Lung (tissue), 17 donors: ENCODE measurements at places on chromosomes 12 and 14.

GRCh38 chr14:73810478-73811163 is 41.0 kb upstream of the PTGR2 start:
- no peak for DNase-seq

- no peak for DNase-seq
Observed at GRCh38 chr12:24400533-24400932, 451.1 kb upstream of the SOX5 start.

DNA sequence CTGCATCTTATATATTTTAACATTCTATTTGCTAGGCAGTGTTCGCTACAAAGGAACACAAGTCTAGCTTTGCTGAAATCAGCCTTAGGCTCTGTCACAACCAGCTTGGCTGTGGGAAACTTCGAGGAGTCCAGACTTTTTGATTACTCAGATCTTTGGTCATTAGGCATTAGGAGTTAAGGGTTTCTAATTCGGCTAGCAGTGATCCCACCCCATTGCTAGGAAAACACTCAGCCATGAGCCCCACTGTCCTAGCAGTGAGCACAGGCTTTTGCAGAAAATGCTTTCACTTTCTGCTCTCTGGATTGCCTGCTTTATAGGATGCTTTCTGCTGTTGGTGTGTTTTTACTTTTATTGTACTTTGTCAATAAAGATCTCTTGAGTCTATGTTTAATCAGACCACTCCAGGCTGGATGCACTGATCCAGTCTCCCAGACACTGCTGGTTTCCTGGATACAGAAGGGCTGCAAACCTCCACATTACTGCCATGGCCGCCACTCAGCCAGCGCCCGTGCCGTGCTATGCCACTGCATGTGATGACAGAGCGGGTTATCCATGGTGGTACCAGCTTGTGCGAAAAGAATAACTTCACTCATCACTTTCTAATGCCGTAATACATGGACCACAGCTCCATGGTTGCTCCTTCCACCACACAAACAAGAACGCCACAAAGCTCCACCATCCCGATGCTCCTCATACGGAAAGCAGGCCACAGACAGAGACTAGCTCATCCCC is 41.0 kb upstream of the PYGL start:
- no peak for DNase-seq

DNA sequence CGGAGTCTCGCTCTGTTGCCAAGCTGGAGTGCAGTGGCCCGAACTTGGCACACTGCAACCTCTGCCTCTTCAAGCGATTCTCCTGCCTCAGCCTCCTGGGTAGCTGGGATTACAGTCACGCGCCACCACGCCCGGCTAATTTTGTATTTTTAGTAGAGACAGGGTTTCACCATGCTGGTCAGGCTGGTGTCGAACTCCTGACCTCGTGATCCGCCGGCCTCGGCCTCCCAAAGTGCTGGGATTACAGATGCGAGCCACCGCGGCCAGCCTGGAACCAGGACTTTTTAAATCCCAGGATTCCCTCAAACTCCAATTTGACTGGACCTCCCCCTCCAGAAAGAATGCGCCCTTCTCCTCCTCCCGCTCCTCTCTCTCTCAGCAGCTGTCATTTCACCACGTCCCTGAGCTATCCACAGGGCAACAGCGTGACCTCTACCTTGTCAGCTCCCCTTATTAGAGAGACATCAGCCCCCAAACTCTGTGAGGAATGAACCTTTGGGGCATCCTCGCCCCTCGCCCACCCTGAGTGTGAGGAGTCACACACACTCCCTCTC is 2.0 kb downstream of the ESYT1 start:
- no peak for DNase-seq

DNA sequence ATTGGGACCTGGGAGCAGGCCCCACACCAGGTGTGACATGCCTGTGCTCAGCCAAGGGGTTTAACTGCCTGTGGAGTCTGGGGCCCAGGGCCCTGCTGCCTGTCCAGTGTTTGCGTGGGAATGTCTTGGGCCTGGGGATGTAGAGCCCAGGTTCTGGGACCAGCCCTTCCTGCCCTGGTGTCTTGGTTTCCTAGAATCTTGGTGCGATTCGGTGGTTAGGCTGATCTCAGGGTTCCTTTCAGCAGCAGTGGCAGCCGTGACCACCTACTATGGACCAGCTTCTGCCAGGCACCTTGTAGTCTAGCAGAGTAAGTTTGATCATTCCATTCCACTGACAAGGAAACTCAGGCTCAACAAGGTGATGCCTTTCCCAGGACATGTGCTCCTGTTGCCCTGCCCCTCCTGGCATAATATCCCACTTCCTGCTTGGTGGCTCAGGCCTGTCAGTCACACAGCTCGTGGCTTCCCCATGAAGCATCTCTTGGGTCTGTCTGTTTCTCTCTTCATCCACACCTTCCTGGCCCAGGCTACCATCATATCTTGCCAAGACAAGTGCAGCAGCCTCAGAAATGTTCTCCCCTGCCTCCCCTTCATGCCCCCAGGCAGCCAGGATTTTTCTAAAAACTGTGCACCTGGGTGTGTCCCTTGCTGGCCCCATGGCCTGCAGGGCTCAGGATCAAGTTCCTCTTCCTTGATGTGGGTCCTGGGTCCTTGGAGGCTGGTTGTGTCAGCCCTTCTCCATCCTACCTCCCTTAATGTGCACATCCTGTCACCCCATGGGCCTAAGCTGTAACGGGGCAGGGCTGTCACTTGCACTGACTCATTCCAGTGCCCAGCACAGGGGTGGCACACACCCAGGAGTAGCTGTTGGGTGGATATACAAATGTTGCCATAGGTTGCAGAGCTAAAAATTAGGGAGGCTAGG is 101.6 kb downstream of the SLC25A47 start:
- no peak for DNase-seq

DNA sequence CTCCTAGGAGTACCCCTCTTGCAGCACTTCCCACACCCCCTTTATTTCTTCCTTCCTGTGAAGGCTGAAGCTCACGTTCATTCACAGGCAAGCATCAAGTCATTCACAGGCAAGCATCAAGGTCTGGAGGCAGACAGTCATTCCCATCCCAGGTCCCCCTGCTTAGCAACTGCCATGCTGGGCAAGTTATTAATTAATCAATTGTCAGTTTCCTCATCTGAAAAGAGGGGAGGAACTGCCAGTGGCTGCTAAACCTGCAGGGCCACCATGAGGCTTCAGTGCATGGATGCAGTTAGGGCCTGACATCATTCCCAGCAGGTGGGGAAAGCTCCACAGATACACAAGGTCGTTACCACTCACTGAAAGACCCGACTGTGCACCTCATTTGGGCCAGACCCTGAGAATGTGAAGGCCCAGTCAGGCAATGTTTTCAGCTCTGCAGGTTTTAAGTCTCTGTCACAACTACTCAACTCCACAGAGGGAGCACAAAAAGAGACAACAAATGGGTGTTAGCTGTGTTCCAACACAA is 85.0 kb upstream of the GPR68 start:
- no peak for DNase-seq

- no peak for DNase-seq
Observed at GRCh38 chr12:15116983-15117382, 104.2 kb downstream of the RERG start.

GRCh38 chr12:42213954-42214426 is 24.1 kb downstream of the YAF2 start:
- DNase-seq = peak; percentile 60

GRCh38 chr12:58888131-58888783 is 32.0 kb downstream of the LRIG3 start:
- peak; percentile 74 for DNase-seq

DNA sequence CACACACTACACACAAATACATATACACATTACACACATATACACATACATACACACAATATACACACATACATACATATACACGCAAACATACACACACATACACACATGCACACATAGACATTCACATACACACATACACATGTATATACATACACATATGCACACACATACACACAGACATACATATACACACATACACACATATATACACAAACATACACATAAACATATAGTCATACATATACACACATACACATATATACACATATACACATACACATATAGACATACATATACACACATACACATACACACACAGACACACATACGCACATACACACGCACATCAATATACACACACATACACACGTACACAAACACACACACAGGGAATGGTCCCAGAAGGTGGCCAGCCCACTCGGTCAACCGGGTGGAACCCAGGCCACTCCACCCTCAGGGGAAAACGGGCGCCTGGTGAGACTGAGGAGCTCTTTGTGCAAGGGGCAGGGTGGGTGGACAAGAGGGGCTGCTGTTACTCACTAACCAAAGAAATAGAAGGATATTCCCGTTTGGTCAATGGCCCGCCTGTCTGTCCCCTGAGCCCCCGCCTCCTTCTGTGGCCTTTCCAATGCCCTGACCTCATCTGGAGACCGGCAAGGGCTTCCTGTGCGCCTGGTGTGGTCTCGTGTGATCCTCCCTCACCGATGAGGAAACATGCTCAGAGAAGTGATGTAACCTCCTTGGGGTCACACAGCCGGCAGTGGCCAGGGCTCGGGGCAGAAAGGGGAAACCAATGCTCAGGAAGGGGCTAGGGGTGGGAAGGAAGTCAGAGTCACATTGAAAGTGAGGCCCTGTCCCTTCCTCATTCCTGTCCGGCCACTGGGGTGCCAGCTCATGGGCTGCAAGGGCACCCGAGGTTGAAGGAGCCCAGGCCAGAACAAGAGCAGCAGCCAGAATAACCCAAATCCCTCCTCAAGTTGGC is 5.3 kb downstream of the TRPV4 start:
- peak; percentile 21 for DNase-seq

GRCh38 chr14:96059519-96060135 is 20.5 kb downstream of the C14orf132 start:
- DNase-seq = no peak

DNA sequence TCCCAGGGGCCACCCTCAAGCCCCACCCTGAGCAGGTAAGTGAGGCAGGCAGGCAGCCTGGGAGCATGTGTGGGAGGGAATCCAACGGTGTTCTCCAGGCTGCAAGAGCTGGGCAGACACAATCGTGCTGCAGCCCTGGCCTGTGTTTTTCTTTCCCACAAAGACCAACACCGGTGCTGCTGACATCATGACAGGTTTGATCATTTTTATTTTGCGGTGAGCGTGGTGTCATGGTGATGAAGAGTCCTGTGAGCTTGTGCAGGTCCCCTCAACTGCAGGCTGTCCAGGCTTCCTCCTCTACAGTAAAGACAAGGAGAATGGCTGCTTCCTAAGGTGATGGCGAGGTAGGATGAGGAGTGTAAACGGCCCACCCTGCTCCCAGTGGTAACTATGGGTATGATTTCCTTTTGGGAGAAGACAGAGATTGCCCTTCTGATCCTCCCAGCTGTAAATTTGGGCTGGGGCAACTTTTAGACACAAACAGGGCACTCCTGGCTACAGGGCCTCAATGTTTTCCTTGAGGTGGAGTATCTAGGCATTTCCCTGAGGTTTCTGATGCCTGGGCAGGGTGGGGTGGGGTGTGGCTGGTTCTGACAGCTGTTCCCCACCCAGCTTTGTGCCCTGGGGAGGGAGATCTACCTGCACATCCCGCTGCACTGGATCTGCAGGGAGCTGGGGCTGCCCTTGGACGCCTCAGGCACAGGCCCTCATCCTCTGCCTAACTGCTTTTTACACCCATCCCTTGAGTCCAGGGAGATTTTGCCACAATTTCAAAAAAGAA is 109.1 kb downstream of the VCPKMT start:
- DNase-seq = no peak

DNA sequence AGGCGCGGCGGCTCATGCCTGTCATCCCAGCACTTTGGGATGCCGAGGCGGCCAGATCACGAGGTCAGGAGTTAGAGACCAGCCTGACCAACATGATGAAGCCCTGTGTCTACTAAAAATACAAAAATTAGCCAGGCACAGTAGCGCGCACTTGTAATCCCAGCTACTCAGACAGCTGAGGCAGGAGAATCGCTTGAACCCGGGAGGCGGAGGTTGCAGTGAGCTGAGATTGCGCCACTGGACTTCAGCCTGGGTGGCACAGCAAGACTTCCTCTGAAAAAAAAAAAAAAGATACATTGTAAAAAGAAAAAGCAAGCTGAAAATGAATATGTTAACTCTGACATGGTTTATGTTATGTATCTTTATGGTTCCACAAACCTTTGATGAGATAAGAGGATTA is 33.6 kb downstream of the RPGRIP1 start:
- no peak for DNase-seq

DNA sequence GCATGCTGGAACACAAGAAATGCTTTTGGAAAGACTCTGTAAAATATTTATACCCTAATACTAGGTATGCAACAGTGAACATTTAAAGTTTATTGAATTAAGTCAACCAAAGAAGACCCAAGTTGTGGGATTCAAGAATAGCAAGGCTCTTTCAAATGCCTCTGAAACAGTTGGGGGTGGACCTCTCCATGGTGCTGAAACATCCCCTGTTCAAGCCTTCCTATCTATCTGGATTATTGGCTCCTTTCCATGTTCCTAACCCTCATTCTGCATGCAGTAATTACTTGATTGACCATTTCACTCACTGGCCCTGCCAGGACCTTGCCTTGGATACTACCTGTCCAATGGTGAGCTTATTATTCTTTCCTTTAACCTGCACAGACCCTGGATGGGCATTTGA is 349.7 kb downstream of the NRXN3 start:
- DNase-seq = peak; percentile 45

DNA sequence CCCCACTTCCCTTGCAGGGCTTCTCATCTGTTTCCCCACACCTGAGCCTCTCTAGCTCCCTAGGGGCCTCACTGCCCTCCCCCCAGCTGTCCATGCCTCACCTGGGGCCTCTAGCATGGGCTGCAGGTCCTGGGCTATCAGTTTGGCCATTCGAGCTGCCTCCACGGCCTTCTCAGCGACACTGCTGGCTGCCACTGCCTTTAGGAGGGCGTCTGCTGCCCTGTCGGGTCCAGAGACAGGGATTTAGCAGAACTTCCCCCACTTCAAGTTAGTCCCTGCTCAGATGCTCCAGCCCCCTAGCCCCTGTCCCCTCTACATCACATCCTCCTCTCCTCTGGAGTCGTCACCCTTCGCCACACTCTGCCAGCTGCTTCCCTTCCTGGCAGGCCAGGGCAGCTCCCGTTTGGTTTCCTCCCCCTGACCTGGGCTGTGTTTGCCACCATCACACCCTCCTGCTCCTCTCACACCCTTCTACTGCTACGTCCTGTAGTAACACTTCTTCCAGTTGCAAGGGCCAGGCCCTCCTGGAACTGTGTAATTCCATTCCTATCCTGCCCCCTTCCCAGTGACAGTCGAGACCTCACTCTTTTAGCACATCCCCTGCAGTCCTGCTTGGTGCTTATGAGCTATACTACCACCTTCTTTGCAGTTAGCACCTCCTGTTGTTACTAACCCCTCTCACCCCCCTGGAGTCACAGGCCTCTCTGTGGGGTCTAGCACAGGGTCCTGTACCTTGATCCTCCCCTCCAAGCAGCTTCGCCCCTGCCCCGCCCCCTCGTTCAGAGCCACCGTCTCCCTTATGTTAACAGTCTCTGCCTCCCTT is 4.3 kb upstream of the AP1G2 start:
- DNase-seq = no peak

- DNase-seq = no peak
Observed at GRCh38 chr12:109047081-109047805, 5.1 kb upstream of the USP30 start.

GRCh38 chr12:8143261-8143660 is 13.6 kb upstream of the ZNF705A start:
- no peak for DNase-seq

GRCh38 chr12:111687255-111687654 is 1.4 kb downstream of the ACAD10 start:
- peak; percentile 2 for DNase-seq
